Cortex of kidney (tissue), 1 donor: ENCODE measurements at places on chromosomes 16 and 17.

GRCh38 chr16:1902547-1903219 is 15.5 kb downstream of the HS3ST6 start:
- DNase-seq, result no peak

DNA sequence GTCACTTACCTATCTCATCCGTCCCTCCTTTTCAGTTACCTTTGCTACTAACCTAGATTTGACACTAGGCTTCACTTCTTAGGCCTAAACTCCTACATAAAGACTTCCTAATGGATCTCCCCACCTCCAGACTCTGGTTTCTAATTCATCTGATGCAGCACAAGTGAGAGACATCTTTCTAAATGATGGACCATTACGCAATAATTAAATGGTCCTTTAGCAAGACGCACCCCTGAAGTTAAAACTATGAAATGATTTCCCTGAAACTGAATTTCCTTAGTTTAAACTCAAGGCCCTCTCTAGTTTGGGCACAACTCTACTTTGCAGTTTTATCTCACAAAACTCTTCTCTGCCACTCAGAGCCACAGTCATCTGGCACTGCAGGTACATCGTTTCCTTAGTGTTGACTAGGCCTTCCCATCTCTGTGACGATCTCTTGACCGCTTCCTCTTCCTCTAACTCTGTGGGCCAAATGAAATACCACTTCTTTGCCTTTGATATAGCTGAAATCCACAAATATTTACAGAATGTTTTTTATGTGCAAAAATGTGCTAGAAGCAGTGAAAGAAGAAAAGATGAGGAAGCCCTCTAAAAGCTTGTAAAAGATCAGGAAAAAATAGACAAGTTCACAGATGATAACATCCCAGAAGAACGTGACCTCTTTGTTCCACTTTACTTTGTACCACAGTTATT is 3.3 kb downstream of the SYNRG start:
- no peak for DNase-seq

DNA sequence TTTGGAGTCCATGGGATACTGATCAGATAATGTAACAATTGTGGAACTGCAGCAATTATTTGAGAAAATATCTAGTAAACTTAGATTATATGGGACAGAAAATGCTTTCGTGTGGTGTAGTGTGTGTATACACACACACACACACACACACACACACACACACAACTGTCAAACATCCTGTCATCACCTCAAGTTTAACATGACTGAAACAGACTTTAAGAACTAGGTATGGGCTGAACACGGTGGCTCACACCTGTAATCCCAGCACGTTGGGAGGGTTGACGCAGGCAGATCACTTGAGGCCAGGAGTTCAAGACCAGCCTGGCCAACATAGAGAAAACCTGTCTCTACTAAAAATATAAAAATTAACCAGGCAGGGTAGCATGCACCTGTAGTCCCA is 544 bp upstream of the EVI2A start:
- no peak for DNase-seq

- no peak for DNase-seq
These were observed 126.0 kb downstream of the RAB11FIP4 start for GRCh38 chr17:31517524-31517923.

- no peak for DNase-seq
These were observed 71.0 kb downstream of the COPRS start for GRCh38 chr17:31787857-31788570.

DNA sequence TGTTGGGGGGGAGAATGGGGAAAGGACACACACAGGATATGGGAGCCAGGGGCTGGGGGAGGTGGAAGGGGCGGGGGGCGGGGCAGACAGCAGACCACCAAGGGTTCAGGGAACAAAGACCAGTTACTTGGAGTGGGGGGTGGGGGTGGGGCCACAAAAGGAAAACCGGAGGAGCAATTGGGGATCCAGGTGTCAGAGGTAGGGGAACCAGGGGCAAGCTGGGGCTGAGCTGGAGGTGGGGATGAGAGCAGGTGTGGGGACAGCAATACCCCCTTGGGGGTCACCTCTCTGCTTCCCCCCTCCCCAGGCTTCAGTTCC is 1.4 kb upstream of the ORAI3 start:
- DNase-seq, result no peak

- DNase-seq, result no peak
These were observed 79.5 kb upstream of the KCNJ16 start for GRCh38 chr17:69995476-69995875.

- DNase-seq, result no peak
These were observed 516 bp downstream of the ABR start for GRCh38 chr17:1179112-1179817.

DNA sequence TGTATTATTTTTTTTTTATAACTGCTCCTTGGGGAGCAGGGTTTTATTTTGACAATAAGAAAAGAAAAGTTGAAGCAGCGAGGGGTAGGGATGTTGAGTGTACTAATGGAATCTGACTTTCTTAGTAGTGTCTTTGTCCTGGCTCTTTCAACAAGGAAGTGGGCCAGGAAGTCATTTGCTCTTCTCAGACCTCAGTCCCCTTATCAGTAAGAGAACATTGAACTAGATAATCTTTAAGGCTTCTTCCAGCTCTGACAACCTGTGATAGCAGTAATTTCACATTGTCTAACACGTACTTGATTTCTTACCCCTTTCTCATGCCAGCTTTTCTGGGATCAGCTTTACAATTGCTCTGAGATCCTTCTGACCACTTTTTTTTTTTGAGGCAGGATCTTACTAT is 8.3 kb downstream of the LIG3 start:
- DNase-seq, result no peak

DNA sequence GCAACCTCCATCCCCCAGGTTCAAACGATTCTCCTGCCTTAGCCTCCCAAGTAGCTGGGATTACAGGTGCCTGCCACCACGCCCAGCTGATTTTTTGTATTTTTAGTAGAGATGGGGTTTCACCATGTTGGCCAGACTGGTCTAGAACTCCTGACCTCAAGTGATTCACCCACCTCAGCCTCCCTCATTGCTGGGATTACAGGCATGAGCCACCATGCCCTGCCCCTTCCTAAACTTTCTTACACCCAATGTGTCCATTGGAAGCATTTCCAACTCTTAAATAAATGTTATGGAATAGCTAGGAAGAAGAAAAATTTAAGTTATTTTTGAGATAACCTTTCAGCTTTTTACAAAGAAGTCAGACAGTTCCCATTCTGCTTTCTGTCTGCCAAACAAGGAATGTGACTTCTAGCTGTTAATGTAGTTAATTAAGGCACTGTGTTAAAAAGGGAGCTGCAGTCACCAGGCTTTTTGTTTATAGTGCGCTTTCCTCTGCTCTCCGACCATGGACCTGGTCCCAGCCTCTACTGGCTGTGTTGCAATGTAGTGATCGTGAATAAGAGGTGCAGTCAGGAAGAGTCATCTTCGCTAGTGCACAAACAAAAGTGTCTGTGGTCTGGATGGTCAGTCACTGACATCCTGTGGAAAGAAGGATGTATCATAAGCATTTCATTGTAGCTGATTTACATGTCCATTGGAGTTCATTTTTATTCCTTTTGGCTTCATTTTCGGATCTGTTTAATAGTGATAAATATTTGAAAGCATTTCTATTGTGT is 39.7 kb downstream of the USP10 start:
- no peak for DNase-seq

GRCh38 chr17:10170233-10170632 is 28.2 kb downstream of the GAS7 start:
- no peak for DNase-seq
